GM04504 (cell line): ENCODE measurements at places on chromosomes 7 and 10.

- DNase-seq, result no peak
Measured at GRCh38 chr7:27399791-27400567, 157.4 kb downstream of the EVX1 start.

DNA sequence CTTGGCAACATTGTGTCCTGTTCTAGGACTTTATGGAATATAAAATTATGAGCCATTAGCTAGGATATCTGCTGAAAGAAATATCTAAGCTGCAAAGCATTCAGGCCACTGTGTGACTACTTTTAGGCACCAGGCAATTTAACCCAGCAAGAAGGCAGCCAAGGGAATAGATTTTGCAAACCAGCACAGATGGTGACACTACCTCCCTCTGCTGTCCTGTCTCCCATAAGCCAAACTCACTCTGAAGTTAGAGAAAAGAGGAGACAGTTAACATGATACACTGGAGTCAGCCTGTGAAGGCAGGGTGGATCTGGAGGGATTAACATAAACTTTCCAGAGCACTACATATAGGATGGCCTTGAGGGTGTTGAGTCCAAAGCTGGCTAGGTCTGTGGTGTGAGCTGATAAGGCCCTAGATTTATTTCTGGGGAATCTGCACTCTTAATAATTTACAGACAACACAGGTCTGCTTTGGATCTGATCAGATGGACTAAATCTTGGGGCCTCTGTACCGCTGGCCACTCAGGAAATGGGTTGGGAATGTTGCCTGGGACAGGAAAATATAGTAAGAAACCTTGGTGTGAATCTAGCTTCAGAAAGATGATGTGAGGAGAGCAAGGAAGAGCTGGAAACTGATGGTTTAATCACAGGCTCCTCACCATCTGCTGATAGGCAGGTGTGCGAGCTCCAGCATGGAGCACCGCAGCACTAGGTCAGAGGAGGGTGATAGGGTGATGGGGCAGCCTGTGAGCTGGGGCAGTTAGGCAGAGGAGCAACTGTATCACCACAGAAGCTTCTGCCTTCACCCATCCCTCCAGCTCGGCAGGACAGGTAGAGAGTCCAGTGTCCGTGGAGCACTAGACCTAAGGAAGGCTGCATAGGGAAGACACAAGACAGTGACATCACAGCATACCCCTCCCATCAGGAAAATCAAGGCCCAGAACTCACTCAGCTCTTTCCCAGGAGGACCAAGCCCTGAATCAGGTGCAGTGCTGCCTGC is 229.9 kb upstream of the PRSS1 start:
- DNase-seq, result no peak

DNA sequence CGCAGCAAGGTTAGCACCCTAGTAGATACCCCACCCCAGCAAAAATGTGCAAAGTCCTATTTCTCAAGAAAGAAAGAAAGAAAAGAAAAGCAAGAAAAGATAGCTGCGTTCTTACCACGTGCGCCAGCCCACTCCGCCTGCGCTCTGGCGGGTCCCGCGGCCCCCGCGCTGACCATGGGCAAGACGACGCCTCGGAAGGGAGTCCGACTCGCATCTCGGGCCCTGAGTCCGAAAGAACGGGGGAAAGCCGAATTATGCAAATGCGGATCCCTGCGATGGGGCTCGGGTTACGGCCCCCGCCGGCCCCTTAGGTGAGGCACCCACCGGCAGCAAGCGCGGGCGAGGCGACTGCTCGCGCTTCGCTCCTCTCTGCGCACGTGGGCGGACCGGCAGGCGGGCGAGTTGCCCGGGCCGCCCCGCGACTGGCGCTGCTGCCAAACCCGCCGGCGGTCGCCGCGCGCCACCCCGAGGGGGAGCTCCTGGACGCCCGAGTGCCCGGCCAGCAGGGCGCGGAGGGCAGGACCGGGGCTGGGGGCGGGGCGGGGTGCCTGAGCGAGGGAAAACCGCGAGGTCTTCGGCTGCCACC is 2.4 kb upstream of the EGR2 start:
- DNase-seq, result no peak

- no peak for DNase-seq
Measured at GRCh38 chr10:102384606-102385429, 10.7 kb upstream of the NFKB2 start.

GRCh38 chr7:115327326-115327725 is 405.4 kb downstream of the MDFIC start:
- DNase-seq, result no peak

DNA sequence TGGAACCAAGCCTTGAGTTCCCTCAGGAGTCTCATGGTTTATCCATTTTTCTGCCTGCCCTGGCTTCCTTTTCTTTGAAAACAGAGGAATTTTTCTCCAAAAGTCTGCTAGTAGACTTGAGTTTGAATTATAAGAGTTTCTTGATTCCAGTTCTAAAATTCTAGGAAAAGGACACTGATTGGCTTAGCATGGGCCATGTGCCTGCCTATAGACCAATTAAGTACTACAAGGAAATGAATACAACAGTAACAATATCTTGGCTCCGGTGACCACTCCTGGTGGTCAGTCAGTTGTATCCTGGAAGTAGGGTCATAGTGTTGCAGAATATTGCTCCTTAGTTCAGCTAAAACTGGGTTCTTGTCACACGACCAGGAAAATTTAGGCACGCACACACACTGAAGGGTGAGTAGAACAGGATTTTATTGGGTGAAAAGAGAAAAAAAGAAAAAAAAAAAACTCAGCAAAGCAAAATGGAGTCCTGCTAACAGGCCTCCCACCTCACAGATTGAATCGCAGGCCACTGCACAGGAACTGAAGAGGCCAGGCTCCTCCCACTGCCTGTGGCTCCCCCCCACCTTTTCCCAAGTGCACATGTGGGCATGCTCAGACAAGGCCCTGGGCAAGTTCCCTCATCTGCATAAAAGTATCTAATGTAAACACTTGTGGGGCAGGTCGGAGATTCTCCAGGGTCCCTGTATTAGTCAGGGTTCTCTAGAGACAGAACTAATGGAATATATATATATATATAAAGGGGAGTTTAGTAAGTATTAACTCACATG is 155.1 kb downstream of the LYZL1 start:
- no peak for DNase-seq
